ENCODE measurements at places on chromosomes 6 and 20.

DNA sequence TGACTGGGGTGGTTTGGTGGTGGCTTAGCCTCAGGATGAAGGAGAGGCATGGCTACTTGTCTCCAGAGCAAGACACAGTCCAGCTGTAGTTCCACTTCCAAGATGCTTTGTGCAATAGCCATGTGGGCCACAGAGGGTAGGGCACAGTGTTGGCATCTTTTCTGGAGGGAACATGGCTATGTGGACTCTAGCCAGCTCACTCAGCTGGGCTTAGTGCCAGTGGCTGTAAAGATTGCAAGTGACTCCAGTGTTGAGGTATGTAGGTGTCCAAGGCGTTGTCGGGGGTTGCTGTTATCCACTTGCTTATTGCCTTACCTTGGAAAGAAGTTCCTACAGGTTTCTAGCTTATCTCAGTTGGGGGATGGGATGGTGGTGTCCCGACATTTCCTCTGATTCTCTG, 233.4 kb downstream of the CD109 start:
- DNase-seq, result peak; percentile 32

GRCh38 chr6:90872981-90873380, 286.1 kb upstream of the MAP3K7 start:
- no peak for DNase-seq

- DNase-seq, result no peak
Observed at GRCh38 chr20:44772636-44773035, 27.0 kb downstream of the KCNK15 start.

DNA sequence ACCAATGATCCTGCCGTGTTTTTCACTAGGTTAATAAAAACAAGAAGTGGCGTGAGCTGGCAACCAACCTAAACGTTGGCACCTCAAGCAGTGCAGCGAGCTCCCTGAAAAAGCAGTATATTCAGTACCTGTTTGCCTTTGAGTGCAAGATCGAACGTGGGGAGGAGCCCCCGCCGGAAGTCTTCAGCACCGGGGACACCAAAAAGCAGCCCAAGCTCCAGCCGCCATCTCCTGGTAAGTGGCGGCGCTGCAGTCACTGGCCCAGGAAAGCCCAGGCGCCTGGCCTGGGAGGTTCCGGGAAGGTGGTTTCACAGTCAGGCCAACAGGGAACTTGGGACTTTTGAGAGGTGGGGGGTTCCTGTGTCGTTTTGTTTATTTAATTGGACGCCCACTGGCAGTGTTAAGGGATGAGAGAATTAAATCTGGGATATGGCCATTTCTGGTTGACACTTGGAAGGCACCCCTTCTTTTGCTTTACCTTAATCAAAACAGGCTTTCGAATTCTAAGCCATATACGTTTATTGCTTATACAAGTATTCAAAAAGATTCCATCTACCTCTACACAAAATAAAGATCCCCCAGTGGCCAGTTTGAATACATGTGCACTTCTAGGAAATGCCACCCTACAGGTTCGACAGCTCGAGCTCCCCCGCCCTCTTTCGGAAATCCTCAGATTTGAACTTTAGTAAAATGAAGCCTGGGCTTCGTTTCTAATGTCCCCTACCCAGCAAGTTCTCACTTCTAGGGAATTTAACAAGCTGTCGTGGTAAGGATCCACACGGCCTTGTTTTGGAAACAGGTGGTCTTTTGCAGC, 138.9 kb downstream of the TMEM242 start:
- peak; percentile 53 for DNase-seq

DNA sequence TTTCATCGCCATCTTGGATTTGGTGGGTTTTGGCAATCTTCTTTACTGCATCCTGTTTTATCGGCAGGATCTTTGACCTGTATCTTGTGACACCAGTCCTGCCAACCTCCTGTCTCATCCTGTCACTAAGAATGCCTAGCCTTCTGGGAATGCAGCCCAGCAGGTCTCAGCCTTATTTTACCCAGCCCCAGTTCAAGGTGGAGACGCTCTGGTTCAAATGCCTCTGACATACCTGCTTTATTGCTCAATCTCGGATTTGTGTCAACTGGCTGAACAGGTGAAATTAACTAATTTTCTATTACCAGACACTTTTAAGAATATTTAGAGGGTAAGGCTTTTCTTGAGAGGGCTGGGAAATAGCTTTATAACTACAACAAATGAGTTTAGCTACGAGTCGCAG, 102.5 kb downstream of the SASH1 start:
- no peak for DNase-seq

GRCh38 chr6:67131827-67132226, 1424.8 kb upstream of the EYS start:
- DNase-seq, result no peak

DNA sequence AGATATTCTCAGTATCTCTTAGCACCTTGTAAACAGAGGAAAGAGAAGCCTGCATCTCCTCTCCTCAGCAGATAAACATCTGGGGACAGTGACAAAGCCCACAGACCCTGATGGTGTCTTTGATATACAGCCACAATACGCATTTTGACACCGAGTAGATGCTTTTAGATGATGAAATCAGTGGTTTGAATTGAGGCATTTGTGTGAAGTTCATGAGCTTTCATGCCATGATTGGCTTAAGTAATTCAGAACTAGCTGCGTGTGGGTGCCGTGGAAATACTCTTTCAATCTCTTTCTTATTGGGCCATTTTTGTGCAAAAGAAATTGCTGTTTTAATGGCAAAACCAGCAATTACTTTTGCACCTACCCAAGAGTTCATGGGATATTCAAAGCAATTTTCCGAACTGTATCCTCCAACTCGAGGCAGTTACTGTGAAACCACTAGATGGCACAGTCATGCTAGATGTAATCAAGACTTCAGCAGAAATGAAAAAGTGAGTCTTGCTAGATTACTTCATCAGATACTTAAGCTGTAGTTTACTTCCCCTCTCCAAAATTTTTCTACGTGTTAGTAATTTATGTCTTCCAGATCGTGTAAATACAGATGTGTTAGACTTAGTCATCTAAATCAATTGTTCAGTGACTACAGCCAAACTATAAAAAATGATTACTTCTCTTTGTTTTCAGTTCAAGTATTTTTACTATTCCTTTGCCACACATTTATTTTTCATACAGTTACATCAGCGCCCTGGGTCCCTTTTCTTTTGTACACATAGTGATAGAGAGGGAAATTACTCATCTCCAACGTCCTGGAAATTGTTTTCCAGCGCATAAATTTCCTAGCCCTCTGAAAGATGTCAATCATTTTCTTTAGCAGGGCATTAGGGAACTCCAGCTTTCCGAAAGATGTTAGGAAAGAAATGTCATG, 49.4 kb downstream of the IYD start:
- peak; percentile 83 for DNase-seq

DNA sequence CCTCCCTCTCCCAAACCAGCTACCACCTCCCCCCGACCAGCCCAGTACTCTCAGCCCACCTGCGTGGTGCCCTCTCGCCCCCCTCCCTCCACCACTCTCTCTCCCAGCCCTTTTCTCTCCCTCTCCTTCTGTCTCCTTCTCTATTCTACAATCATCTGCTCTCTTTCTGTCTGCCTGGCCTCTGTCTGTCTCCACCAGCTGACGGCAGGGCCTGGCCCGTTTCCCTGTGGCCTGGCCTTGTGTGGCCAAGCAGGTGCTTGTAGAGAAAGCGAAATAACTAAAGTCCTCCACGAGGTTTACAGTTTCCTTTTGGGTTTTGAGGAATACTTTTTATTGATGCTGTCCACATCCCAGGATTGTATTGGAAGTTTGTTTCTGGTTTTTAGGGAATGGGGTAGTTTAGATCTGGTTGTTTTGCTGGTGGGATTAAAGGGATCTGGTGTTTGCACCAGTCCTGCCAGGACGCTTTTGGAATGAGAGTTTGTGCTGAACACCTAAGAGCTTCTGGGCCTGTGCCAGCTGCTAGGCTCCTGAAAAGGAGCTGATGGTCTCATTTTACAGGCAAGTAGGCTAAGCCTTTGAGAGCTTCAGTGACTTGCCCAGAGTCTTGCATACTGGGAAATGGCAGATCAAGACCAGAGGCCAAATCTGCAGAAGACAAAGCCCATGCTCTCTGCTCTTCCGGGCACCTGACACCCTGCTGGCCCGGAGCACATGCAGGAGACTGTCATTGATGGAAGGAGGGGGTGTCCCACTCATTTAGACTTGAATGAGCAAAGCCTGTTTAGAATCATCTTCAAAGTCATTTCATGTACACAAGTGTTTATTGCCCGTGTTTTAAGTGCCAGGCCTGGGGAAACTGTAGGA, 161.7 kb downstream of the SYCP2 start:
- no peak for DNase-seq

DNA sequence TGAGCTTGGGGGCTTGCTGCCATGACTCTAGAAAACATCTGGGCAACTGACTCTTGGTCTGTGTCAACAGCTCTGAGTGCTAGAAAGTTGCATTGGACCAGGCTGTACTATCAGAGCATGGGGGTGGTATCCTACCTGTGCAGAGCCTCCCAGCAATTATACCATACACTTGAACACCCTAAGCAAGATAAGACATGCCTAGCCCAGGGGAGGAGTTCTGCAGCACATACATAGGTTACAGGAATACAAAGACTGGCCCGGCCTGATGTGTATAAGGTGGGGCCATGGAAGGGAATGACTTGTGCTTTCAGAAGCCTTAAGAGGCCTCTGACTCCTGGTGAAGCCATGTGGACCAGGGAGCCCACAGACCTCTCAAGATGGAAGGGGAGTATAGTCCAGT, 11.4 kb upstream of the MOCS1 start:
- no peak for DNase-seq

DNA sequence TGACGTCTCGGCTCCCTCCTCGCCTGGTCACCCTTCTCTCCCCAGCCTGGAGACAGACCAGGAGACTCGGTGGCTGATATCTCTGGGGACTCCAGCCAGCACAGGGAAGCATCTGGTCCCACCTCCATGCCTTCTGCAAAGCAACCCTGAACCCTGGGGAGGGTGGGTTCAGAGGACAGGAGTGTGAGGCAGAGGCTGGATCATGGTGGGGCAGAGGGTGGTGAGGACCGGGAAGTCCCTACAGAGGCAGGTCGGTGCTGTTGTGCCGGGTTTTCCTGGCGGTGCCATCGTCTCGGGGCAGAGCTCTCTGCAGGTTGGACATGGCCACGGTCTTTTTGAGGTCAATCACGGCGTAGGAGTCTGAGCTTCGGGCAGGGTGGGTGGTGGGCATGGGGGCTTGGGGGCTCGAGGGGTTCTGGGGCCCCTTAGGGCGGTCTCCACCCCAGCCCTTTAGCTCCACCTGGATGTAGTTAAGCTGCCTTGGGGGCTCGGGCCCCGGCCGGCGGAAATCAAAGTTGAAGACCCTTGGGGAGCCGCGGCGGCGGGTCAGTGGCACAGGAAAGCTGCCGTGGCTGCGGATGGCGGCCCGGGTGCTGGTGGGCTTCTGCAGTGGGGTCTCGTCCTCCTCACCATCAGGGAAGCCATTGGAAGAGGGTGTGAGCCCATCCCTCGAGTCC, 9.2 kb downstream of the FRS3 start:
- DNase-seq, result no peak

DNA sequence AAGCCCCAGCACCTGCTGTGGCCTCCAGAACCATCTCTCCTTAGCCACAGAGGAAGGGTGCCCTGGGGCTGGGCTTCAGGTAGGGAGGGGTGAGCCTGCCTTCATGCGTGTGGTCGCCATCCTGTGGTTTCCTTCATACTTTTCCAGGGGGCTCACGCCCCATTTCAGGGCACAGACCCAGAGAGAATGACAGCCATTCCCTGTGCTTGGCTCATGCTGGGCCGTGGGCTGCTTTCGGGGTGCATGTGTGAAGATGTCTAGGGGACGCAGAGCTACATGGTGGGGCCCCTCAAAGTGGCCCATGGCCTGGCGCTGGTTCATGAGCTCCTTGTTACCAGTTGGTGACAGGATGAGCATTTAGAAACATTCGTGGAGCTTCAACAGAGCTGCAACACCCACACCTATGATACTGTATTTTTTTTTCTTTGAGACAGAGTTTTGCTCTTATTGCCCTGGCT, 190.3 kb upstream of the SLC24A3 start:
- DNase-seq, result no peak

DNA sequence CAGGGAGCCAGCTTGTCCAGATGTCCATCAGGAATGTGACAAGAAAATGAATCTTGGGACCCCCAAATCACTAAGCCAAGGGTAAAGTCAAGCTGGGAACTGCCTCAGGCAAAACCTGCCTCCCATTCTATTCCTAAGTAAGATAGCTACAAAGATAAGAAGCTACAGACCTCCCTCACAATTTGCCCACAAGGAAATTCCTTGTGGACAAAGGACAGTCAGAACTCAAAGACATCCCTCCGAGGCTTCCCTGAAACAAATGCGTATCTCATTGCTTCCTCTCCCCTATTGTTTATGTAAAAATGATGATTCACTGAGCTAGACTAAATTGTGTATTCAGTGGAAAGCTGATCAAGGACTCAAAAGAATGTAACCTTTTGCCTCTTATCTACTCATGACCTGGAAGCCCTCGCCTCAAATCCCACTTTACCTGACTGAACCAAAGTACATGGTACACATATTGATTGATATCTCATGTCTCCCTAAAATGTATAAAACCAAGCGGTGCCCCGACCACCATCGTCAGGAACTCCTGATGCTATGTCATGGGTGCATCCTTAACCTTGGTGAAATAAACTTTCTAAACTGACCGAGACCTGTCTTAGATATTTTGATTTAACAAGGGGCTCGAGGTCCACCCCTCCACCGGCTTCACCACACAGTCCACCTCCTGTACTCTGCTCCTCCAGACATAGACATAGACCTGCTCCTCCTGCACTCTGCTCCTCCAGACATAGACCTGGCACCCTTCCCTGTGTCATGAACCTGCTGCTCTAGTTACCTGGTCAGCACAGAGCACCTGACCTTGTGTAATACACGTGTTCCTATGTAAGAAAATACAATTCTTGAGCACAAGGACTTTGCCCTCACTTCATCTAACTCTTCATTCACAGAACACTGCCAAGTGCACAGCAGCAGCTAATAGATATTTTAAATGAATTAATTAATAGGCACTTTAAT, 81.4 kb downstream of the WDR27 start:
- peak; percentile 81 for DNase-seq

DNA sequence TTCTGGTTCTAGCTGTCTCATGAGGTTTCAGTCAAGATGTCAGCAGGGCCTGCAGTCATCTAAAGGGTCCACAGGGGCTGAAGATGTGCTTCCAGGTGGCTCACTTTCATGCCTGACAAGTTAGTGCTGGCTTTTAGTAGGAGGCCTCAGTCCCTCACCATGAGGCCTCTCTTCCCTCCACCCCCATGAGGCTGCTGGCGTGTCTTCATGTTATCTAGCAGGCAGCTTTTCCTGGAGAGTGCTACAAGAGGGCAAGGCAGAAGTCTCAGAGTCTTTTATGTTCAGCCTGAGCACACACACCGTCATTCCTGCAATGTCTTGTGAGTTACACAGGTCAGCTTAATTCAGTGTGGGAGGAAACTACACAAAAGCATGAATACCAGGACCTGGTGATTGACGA, 769.9 kb downstream of the HDGFL1 start:
- no peak for DNase-seq

GRCh38 chr20:41715526-41715925, 97.3 kb upstream of the CHD6 start:
- no peak for DNase-seq

GRCh38 chr6:168364793-168365421, 45.3 kb upstream of the DACT2 start:
- DNase-seq, result no peak
